Spinal cord (tissue), 10 donors: ENCODE measurements at places on chromosomes 3 and 15. TPM values are rescaled to one million over a fixed set of nuclear protein-coding genes. Genes with fewer than 3 reads are reported as not detected.

The CFAP92 gene
- polyA plus RNA-seq, result 4.5 TPM

The UBA3 gene
- 77.4 TPM for polyA plus RNA-seq

The MYRIP gene
- 13.3 TPM for polyA plus RNA-seq

The GPR87 gene
- polyA plus RNA-seq, result 0.12 TPM

The EPHB3 gene
- 25.6 TPM for polyA plus RNA-seq

The PLSCR1 gene
- polyA plus RNA-seq, result 23.5 TPM

The DPPA2 gene
- polyA plus RNA-seq, result 0.23 TPM

The FAM174B gene
- polyA plus RNA-seq, result 19.0 TPM

The P2RY12 gene
- 62.7 TPM for polyA plus RNA-seq

The FGF7 gene
- polyA plus RNA-seq, result 5.8 TPM

The KNG1 gene
- polyA plus RNA-seq, result 0.63 TPM

The ZBTB20 gene
- 3.1 TPM for polyA plus RNA-seq

The GOLGA6L7 gene
- polyA plus RNA-seq, result 1.5 TPM

The PP2D1 gene
- 0.44 TPM for polyA plus RNA-seq

The ZNF710 gene
- 33.0 TPM for polyA plus RNA-seq

The PEX5L gene
- 11.4 TPM for polyA plus RNA-seq

The NOX5 gene
- 0.22 TPM for polyA plus RNA-seq

The FSD2 gene
- 0.36 TPM for polyA plus RNA-seq

The PLA1A gene
- 0.41 TPM for polyA plus RNA-seq

The SNRPA1 gene
- 49.1 TPM for polyA plus RNA-seq

The FBXO45 gene
- 21.7 TPM for polyA plus RNA-seq

The PLA2G4E gene
- polyA plus RNA-seq, result not detected

The IRAK2 gene
- polyA plus RNA-seq, result 4.8 TPM

The CAND2 gene
- 21.2 TPM for polyA plus RNA-seq

The CYP1A1 gene
- polyA plus RNA-seq, result 1.2 TPM

The ALDH1A3 gene
- 5.7 TPM for polyA plus RNA-seq

The CPLX3 gene
- 0.57 TPM for polyA plus RNA-seq

The GHSR gene
- polyA plus RNA-seq, result 0.18 TPM

The PARP14 gene
- 14.1 TPM for polyA plus RNA-seq

The PARP3 gene
- 14.7 TPM for polyA plus RNA-seq

The ESYT3 gene
- polyA plus RNA-seq, result 4.3 TPM

The ADCY5 gene
- polyA plus RNA-seq, result 45.5 TPM

The DAZL gene
- polyA plus RNA-seq, result 0.13 TPM

The TPRG1 gene
- polyA plus RNA-seq, result 0.65 TPM

The AADACL2 gene
- polyA plus RNA-seq, result not detected

The HCN4 gene
- polyA plus RNA-seq, result 7.9 TPM

The SPRED1 gene
- 32.5 TPM for polyA plus RNA-seq

The SIDT1 gene
- polyA plus RNA-seq, result 34.6 TPM

The AHSG gene
- 0.27 TPM for polyA plus RNA-seq

The SLC38A3 gene
- polyA plus RNA-seq, result 71.5 TPM

The CELF6 gene
- polyA plus RNA-seq, result 18.7 TPM

The IL17RE gene
- 2.7 TPM for polyA plus RNA-seq

The ONECUT1 gene
- 1.1 TPM for polyA plus RNA-seq

The RASGRP1 gene
- polyA plus RNA-seq, result 3.3 TPM

The CLDN11 gene
- polyA plus RNA-seq, result 425 TPM

The SLC27A2 gene
- 3.8 TPM for polyA plus RNA-seq

The FLNB gene
- 46.1 TPM for polyA plus RNA-seq

The ALDH1A2 gene
- 27.4 TPM for polyA plus RNA-seq

The FBXL22 gene
- 3.0 TPM for polyA plus RNA-seq

The CACNA2D2 gene
- polyA plus RNA-seq, result 49.6 TPM

The ROPN1 gene
- polyA plus RNA-seq, result 0.42 TPM

The HTR3E gene
- polyA plus RNA-seq, result not detected

The SPINK8 gene
- 1.5 TPM for polyA plus RNA-seq

The PRSS50 gene
- polyA plus RNA-seq, result 0.59 TPM

The PAK6 gene
- 25.7 TPM for polyA plus RNA-seq

The FANCD2 gene
- polyA plus RNA-seq, result 11.4 TPM
